ENCODE measurements at places on chromosomes 5 and 9.

DNA sequence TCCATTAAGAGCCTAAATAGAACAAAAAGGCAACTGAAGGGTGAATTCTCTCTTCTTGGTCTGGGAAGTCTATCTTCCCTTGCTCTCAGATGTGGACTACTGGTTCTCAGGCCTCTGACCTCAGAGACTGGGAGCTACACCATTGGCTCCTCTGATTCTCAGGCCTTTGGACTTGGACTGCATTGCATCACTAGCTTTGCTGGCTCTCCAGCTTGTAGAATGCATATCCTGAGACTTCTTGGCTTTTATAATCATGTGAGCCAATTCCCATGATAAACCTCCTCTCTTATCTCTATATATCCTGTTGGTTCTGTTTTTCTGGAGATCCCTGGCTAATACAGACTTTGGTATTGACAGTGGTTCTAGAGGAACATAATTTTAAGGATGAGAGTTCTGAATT is 89.8 kb downstream of the PSAT1 start:
- no peak for DNase-seq

GRCh38 chr5:75831561-75831960 is 114.3 kb upstream of the POC5 start:
- DNase-seq: no peak

DNA sequence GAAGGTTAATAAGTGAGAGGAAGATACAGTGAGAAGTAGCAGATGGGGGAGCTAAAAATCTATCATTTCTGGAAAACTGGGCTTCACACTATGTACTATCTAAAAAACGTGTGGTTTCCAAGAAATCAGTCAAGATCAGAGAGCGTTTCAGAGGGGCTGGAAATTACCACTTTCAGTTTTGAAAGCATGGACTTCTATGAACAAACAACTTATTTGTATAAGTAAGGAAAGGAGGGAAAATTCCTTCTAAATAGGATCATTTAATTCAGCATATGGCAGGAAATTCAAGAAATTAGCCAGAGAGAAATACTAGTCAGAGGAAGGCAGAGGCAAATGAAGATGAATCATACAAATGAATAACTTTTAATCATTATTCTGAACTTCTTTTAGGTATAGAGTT is 11.3 kb downstream of the TNC start:
- DNase-seq: no peak

DNA sequence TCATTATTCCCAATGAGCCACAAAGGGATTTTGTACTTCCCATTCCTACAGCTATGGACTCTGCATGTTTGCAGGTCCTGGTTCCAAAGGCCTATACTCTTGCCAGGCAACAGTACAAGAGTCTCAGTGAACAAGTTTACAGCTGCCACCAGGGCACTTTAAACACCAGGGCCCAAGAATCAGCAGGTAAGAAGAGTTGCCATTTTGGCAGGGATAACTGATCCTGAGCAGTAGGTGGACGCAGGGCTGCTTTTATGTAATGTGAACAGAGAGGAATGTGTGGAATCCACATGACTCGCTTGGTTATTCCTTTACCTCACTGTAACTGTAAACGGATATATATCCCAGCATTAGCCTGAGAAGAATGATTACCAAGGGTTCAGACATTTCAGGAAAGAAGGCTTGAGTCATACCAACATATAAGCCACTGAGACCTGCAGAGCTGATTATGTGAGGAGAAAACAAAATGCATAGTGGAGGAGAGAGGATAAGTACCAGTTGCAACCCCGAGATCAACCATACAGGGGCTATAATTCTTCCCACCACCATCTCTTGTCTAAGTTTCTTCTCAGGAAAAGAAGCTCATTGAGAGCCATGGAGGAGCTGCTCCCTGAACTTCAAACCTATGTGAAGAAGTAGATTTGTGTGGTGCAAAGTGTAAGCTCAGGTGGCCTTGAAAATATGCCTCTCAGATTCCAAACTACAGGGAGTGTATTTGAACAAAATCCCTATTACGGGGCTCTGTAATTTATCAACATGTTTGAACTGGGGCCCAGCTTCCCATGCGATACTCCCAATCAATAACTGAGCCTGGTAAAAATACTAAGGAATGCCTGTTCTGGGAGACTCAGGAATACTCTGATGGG is 24.6 kb downstream of the RAPGEF6 start:
- no peak for DNase-seq

DNA sequence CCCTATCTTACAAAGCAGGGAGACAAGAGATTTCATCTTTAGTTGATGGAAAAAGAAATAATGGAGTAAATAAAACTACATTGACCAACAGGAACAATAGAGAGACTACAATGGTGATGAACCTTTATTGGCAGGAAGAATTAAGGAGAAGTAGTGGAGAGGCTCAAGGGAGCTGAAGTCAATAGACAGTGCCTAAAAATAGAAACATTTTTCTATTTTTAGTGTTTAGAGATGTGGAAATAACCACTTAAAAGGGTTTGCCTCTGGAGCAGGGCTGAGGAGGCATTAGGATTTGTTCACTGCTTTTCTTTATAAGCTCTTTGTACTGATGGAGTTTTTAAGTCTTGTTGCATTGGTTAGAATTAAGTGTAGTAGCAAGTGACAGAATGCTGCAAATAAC is 98.4 kb upstream of the ERCC6L2 start:
- DNase-seq: no peak

DNA sequence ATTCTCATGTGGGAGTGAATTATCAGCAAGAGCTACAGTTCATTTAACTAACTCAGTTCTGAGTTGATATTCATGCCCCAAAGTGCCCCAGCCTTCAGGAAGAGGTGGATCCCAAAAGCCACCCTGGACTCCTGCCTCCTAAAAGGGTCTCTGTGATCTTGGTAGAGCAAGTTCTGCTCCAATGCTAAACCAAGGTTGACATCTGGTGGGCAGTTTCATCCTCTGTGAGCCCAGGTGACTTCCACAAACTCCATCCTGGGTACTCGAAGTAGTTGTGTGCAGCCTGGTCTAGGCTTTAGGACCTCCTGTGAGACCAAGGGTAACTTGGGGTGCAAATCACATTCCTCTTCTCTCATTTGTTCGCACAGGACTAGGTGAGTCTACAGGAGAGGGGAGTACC is 816.8 kb downstream of the MTRR start:
- DNase-seq: peak; percentile 18

- DNase-seq: no peak
Measured at GRCh38 chr5:56861893-56862485, 46.6 kb downstream of the MAP3K1 start.

DNA sequence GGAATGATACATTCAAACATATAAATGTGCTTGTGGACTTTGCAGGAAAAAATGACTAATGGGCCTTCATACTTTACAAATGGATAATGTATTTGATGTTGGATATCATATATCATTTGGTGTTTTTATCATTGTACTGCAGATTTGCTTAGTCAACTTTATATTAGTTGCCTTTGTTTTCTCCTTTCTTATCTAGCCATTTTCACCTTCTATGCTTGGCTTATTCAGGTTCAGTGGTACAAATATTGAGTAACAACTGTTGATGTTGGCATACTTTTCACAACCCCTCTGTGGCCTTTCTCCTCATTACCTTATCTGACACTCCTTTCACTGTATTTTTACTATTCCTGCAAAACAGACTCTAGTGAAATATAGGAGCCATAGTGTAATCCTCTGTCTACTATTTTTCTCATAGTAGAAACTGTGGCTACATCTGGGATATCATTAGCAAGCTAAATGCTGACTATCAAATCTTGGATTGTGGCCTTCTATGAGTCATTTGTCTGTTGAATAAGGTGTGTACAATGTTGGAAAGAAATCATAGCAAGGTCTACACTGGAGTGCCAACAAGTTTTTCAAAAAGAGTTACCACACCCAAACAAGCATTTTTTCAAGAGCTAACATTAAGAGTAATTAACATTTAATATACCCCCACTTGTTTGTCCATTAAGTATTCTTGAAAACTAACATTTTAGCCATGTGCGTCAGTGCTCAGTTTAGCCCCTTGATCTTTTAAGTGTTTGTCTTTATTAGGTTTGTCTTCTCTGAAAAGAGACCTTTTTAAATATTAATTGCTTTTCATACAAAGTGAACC is 330.1 kb downstream of the ADGRV1 start:
- no peak for DNase-seq

DNA sequence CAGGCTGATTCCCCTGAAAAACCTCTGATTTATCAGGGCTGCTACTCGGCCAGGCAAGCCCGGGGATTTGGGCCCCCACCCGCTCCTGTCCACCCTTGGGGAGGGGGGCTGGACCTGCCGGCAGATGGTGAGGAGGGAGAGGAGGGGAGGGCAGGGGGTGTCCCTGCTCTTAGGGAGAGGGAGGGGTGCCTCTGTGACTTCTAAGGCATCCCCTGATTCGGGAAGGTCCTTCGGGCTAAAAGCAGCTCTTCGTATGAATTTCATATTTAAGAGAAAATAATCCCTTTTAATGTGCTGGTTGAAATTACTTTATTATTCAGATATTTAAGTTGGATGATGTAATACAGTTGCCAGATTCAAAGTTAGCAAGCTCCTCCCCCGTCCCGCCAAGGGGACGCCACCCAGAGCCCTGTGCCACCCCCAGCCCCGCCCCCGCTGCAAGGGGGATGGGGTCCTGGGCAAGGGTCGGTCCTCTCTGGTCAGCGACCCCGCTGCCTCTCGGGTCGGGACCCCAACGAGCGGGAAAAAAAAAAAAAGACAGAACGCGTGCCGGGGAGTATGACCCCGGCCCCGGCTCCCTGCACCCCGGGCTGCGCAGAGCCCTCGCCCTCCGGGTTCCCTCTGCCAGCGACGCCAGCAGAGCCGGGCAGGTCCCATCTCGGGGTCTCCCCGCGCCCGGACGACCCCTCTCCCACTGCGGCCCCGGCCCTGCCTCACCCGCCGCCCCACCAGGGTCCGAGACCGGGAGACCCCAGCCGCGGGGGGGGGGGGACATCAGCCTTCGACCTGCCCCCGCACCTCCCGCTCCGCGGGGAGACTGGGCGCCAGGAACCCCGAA is 12.4 kb downstream of the LHX3 start:
- DNase-seq: no peak

- no peak for DNase-seq
Measured at GRCh38 chr5:98763001-98763630, 10.3 kb upstream of the RGMB start.

DNA sequence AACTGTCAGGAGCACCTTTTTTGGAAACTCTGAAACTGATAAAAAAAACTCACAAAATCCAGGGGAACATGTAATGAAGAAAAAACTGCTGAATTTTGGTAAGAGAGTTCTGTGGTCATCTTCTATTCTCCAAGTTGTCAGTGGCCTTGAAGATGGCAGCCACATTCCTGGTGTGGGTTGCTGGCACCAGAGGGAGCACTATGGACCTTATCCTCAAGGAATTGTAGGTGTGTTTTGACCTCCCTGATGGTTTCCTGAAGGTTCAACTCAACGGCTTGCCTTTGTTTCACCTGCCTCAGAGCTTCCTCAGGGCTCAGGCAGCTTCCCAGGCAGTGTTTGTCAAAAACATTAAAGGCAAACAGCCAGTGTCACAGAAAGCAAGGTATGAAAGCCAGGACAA is 2.2 kb upstream of the SLC38A9 start:
- no peak for DNase-seq

DNA sequence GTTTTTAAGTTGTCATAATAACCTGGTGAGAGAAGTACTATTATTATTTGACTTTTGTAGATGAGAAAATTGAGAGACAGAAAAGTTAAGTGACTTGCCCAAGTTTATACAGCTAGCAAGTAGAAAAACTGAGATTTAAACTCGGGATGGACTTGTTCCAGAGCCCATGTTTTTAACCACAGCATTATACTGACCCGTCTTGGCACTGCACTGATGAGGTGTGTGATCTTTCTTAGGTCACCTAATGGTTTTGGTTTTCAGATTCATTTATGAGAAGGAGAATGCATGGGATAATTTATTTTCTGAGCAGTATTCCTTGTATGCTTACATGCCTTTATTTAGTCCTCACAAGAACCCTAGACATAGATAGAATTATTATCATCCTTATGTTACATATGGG is 201.8 kb upstream of the CDKN2B start:
- DNase-seq: no peak

GRCh38 chr5:81854485-81854884 is 103.6 kb upstream of the SSBP2 start:
- no peak for DNase-seq

DNA sequence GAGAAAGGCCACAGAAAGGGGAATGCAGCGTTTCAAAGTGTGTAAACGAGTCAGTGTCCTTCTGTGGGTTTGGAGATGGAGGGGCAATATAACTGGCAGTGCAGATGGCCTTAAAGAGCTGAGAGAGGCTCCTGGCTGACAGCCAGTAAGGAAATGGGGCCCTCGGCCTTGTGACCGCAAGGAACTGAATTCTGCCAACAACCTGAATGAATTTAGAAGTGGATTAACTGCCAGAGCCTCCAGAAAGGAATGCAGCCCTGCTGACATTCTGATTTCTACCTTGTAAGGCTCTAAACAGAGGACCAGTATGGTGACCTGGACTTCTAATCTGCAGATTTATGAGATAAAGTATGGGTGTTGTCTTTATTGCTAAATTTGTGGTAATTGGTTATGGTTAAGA is 17.5 kb upstream of the NREP start:
- no peak for DNase-seq

- no peak for DNase-seq
Measured at GRCh38 chr5:74421377-74421776, 219.2 kb downstream of the ENC1 start.

DNA sequence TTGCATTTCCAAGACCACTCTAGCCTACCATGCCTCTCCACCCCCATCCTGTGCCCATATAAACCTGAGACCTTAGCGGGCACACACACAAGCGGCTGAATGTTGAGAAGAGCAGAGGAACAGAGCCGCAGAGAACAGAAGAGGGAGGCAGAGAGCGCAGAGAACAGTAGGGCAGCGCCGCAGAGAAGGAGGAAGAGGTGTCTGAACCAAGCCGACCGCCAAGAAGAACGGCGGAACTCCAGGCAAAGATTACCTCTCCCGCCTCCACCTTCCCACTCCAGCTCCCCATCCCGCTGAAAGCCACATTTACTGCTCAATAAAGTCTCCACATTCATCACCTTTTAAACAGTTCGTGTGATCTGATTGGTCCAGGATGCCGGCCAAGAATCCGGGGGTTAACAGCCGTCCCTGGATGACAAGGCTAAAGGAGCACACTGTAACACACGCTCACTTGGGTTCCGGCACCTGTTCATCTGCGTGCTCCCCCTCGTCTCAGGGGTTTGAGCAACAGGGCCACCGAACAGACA is 33.2 kb downstream of the GRIN3A start:
- DNase-seq: no peak

DNA sequence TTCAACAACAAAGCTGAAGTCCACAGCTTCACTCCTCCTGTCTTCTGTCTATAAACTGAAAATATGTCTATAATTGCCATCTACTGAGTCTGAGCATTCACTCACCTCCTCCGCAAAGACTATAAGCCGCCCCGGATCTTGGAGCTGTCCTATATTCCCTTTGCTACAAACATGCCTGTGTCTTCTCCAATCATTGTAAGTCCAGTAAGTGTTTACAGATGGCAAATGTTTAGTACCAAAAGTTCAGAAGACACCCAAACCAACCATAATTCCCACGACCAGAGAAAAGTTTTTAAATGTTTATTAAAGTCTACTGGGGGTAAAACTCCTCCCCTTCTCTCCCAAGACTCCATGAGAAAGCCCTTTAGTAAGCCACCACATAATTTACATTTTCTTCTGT is 80.9 kb downstream of the EBF1 start:
- DNase-seq: no peak

All from NCI-H2107 (cell line).